ENCODE measurements at places on chromosomes 16 and 17.

DNA sequence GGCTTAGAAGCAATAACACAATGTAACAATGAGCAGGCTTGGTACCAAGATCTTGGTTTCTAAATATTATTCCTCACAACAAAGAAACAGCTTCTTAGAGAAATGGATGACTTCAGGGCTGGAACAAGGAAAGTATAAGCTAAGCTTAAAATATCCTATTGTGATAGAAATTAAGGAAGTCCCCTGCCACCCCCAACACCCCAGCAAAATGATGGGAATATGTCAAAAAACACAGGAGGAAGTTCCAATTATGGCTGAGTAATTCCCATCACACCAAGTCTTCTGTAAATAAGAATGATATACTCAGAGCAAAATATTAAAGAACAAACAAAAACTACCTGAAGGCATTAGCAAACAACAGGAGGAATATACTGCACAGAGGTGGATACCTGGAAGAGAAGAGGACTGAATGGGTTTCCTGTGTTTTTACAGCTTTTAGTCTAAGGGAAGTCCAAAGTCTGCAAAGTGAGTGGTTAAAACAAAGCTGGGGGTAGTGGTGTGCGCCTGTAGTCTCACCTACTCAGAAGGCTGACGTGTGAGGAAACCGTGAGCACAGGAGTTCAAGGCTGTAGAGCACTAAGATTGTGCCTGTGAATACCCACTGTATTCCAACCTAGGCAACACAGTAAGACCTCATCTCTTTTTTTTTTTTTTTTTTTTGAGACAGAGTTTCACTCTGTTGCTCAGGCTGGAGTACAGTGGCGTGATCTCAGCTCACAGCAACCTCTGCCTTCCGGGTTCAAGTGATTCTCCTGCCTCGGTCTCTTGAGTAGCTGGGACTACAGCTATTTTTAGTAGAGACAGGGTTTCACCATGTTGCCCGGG, 17.1 kb upstream of the ATP6V0A1 start:
- no peak for DNase-seq

- DNase-seq = no peak
These were observed 89.1 kb downstream of the CDH13 start for GRCh38 chr16:82715833-82716232.

- DNase-seq = no peak
These were observed 37.9 kb downstream of the ATP2C2 start for GRCh38 chr16:84406006-84406963.

DNA sequence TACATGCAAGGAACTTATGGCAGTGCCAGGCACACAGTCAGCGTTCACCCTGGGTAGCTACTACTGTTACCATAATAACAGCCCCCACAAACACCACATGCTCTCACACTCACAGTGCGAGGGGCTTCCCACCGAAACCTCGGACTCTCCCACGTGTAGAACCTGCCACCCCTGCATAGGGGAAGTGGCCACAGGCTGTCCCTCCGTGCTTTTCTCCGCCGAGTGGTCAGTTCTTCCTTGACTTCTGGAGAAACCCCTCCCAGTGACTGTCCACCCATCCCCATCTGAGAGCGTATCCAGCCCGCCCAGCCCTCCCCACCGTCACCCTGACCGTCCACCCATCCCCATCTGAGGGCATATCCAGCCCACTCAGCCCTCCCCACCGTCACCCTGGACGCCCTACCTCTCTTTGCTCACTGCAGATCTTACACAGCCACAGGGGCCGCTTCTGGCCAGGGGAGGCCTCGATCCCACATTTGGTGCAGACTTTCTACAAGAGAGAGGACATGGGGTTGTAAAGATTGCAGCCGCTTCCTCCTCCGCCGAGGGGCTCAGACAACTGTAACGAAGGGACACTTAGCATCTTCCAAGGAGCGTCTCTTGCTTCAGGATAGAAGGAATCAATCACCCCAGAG, 71.1 kb downstream of the RPH3AL start:
- DNase-seq = no peak

Measured in effector memory CD8-positive, alpha-beta T cell (primary cell).